Nephron progenitor cell (in vitro differentiated cells): ENCODE measurements at places on chromosomes 4 and X.

- DNase-seq: no peak
Measured at GRCh38 chr4:20451986-20452385, 200.3 kb downstream of the SLIT2 start.

DNA sequence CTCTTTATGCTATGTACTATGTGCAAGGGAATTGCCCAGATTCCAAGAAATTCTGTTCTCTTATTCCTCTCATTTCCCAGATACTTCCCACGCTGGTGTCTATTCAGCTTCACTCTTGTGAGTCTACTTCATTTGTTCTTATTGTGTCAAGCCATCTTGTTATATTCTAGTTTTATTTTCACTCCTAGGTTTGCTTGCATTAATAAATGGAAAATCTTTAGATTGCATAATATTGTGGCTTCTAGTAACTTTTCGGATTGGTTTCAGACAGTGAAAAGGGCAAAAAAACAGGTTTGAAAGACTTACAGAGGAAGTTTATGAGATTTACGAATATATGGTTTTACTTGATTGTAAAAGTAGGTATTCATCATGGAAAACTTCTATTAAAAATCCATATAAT lies 128.4 kb downstream of the BTC start:
- DNase-seq: no peak

DNA sequence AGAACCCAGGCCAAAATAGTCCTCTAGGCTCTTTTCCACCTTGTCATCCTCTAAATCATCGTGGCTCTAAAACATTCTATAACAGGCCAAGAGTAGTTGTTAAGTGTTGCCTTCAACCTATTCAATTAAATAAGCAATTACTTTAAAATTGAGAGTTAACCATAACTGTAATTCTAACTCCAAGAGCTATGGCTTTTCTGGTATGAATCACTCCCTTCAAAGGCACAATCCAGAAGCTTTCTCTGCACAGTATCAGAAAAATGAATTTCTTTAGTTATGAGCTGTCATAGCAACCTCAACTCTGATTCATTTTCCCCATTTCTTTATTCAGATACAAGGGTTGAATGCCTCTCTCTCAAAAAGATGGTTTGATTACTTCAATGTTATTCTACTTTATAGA lies 21.7 kb downstream of the INPP4B start:
- DNase-seq: no peak

DNA sequence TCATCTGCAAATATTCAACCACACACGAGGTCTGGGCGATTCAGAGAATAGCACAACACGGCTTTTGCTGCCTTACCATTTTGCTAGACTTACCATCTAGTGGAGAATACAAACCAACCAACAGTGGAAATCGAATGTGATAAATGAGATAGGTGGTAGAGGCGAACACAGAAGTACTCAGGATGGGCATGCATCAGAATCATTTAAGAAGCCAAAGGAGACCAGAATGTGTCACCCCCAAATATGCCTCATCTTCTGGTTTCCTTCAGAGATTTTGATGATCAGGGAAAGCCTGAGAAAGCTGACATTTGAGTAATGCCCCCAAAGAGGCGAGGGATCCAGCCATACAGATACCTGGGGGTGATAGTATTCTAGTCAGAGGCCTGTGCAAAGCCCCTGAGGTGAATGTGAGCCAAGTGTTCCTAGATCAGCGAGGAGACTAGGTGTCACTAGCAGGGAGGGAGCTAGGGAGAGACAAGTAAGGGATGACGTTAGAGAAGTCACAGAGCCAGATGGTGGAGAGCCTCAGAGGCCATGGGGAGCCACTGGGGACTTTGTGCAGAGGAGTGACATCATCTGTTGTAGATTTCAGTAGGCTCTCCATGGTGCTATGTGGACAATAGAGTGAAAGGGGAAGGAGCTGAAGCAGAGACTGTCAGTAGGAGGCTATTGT lies 1.7 kb downstream of the MTMR1 start:
- DNase-seq: no peak

DNA sequence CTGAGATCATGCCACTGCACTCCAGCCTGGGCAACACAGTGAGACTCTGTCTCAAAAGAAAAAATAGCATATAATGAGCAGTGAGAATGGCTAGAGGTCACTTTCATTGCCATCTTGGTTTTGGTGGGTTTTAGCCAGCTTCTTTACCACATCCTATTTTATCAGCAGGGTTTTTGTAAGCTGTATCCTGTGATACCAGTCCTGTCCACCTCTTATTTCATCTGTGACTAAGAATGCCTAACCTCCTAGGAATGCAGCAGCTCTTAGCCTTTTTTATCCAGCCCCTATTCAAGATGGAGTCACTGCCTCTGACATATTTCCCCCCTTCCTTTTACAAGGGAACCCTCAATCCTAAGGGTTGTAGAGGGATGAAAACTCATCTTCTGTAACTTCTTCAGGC lies 26.1 kb upstream of the IGFBP7 start:
- DNase-seq: no peak

DNA sequence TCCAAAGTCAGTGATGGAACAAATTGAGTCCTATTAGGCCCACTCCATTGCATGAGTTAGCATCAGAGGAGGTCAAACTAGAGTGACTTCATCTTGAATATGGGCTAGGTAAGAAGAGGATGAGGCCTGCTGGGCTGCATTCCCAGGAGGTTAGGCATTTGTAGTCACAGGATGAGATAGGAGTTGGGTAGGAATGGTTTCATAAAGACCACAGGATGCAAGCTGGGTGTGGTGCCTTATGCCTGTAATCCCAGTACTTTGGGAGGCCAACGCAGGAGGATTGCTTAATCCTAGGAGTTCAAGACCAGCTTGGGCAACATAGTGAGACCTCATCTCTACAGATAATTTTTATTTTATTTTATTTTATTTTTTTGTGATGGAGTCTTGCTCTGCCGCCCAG lies 26.8 kb downstream of the PDGFRA start:
- no peak for DNase-seq

GRCh38 chrX:145178268-145178667 lies 69.0 kb upstream of the SPANXN1 start:
- no peak for DNase-seq

DNA sequence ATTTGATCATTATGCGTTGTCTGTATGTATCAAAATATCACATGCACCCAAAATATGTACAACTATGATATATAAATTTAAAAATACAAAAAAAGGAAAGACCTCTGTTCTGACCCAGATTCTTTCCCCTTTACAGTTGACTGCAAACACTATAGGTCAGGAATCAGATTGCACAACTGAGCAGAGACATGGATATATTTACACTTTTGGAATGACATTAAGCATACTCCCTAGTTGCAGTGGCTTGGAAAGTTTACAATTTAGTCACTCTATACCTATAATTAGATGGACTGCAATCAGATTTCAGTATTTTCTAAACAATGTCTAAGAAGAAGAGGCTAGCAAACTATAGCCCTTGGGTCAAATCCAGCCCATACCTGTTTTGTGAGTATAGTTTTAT lies 98.5 kb upstream of the INPP4B start:
- DNase-seq: no peak

DNA sequence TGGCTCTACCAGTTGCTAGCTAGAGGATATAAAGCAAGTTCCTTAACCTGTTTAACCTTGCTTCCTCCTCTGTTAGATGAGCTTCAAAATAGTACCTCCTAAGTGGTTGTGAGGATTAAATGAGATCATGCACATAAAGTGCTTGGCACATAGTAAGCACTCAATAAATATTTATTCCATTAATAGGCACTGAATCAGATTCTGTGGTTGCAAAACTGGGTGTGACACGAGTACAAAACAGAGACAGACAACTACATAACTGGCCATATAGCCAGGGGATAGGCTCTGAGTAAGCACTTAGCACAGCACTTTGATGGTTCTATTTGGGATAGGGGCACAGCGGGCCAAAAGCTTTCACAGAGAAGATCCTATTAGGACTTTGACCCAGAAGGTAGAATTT lies 150.3 kb downstream of the RELL1 start:
- no peak for DNase-seq

DNA sequence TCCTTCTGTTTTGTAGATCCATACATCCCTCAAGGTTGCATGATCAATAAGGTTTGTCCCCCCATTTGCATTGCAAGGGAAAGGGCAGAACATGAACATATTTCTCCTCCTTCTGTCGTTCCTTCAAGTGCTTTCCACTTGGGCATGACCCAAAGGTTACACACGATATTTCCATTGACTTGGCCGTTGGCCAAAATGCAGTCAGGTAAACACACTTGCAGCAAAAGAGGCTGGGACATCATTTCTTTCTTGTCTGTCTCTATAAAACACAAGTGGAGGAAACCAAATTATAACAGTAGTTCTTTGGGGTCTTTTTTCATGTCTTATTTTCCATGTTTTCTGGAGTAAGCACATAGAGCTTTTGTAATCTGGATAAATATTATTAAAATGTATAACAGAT lies 156.1 kb downstream of the FRAS1 start:
- DNase-seq: no peak

GRCh38 chr4:143294710-143295275 lies 41.9 kb upstream of the GAB1 start:
- DNase-seq: no peak

GRCh38 chrX:91108761-91109160 lies 325.9 kb upstream of the PABPC5 start:
- DNase-seq: no peak

- DNase-seq: no peak
Measured at GRCh38 chr4:171390626-171391025, 422.6 kb upstream of the GALNTL6 start.

DNA sequence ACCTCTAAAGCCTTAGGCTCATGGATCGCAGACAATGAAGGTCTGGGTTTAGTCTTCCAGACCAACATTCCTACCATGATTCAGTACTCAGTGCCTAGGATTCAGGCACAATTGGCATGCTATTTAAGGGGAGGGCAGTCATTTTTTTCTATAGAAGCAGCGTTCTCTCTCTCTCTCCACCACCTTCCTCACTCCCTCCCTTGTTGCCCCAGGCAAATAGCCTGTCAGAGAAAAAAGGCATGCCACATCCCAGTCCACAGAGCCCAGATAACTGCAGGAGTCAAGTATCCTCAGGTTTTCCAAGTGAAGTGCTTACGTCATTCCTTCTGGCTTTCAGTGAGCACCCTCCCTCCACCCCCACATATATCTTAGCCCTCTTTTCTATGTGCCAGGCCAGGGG lies 533.0 kb downstream of the BCOR start:
- DNase-seq: no peak

- no peak for DNase-seq
Measured at GRCh38 chrX:13470685-13470977, 98.8 kb upstream of the EGFL6 start.

DNA sequence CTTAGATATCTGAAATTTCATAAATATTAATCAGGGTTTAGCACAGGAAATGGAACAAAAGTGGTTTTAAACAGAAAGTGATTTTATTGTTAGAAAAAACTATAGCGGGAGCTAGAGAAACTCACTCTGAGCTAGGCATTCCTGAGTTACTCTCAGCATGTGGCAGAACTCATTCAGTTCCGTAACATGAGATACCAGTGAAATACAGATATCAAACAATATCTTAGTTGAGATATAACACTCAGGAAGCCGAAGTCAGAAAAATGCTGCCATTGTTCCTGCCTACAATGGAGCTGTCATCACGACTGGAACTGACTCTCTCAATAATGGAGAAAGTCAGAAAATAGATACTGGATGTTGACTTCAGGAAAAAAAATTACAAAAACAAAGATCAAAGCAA lies 1428.7 kb downstream of the PCDH18 start:
- DNase-seq: no peak

DNA sequence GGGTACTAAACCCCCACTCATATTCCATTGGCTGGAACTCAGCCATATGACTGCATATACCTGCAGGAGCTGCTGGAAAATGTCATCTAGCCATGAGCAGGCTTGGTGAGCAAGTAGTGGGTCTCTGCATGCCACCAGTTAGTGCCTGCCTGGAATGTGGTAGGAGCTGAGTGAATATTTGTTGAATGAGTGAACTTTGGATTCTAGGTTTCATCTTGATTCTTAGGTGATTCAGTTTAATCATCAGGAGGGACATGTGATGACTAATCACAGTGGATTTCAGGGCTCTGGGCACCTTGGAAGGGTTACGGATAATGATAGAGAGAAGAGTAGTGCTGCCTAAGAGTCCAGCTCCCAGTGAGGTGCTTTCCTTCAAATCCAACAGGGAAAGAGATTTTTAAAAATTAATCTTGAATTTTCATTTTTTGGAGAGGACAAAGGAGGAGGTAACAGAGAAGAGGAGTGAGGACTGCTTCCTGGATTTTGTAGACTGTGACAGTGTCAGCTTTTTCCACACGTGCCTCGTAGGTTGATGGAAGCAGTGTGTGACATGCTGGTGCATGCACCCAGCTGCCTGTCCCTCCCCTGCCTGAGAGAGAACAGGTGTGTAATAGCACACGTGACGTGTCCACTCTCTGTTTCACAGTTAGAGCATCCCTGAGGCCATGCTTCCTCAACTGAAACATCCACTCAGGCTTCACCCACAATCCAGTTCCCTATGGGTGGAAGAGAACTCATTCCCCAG lies 30.4 kb downstream of the NHS start:
- no peak for DNase-seq

GRCh38 chr4:38195486-38195885 lies 235.3 kb downstream of the PTTG2 start:
- DNase-seq: no peak
